ENCODE measurements at places on chromosomes 1 and 21. TPM values are rescaled to one million over a fixed set of nuclear protein-coding genes. Genes with fewer than 3 reads are reported as not detected.

- H3K36me3 ChIP-seq: no peaks in the 10 kb centered on the region
- no peaks in the 10 kb centered on the region for H3K27me3 ChIP-seq
- H3K4me1 ChIP-seq: peaks cover 6% of the 10 kb centered on the region
- no peak overlapping the region for H3K27ac ChIP-seq
Measured at GRCh38 chr1:157095091-157095490, 4.5 kb downstream of the ETV3L start.

- H3K36me3 ChIP-seq: no peaks in the 10 kb centered on the region
- no peaks in the 10 kb centered on the region for H3K4me1 ChIP-seq
- DNase-seq: no peak
- H3K4me3 ChIP-seq: no peak overlapping the region
Measured at GRCh38 chr1:93808871-93809270, 70.1 kb downstream of the DNTTIP2 start.

DNA sequence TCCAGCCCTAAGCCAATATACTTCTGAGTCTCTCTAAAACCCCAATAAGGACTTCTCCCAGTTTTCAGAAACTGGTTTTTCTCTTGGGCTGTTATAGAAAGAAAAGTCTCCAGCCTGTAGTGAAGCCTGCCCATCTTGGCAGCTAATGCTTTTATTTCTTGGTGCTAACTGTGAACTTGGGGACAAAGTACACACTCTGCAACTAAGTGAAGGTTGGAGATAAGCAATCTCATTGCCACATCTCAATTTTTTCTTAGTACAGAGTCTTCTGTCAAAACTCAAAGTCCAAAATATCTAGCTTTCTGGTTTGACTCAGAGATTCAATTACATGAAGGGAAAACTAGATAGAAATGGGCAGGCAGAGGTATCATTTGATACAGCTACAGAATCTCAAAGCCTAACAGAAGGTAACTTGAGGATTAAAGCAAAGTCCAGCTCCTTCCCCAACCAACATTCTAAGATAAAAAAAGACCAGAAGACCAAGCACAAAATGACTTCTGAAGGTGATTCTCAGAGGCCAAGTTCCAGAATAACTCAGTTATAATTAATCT lies 14.0 kb downstream of the AK2 start:
- DNase-seq: no peak
- no peak overlapping the region for H3K4me3 ChIP-seq
- H3K36me3 ChIP-seq: peaks cover 20% of the 10 kb centered on the region

DNA sequence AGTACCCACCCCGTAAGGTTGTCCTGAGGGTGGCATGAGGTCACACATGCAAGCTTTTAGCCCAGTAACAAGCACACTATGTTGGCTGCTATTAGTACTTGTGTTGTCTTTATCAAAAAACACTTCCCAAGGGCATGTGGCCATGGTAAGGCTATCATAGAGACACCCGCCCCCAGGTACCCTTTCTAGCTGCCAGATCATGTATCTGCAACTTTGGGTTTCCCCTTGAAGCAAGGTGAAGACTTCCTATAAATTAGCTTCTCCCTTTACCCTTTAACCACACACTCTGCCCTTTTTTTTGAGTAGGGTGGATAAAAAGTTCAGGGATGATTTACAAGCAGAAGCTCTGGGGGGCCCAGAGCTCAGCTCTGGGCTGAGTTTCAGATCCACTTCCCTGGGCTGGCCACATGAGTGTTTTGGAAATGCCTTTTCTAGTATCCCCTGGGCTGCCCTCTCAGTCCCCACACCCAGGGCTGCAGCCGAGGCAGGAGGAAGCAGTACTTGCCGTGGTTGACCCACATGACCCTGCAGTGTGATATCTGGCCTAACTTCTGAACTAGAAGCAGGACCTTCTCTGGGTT lies 2.0 kb downstream of the ZDHHC18 start:
- DNase-seq: no peak
- no peaks in the 10 kb centered on the region for H3K27me3 ChIP-seq
- peak overlapping the region; percentile 84 for H3K27ac ChIP-seq
- H3K36me3 ChIP-seq: peaks cover 2% of the 10 kb centered on the region
- peaks cover 30% of the 10 kb centered on the region for H3K4me1 ChIP-seq

- H3K27ac ChIP-seq: no peak overlapping the region
- peaks cover 14% of the 10 kb centered on the region for H3K4me1 ChIP-seq
- H3K27me3 ChIP-seq: no peaks in the 10 kb centered on the region
Measured at GRCh38 chr21:38768471-38769063, 37.2 kb upstream of the ETS2 start.

ADGRB2 gene
- 0.27 TPM for total RNA-seq

SPRR2A gene
- not detected for total RNA-seq
